ENCODE measurements at places on chromosomes 4 and X. TPM values are rescaled to one million over a fixed set of nuclear protein-coding genes. Genes with fewer than 3 reads are reported as not detected.

GRCh38 chr4:122003335-122003734 is 51.5 kb upstream of the TRPC3 start:
- H3K4me1 ChIP-seq: no peaks in the 10 kb centered on the region
- H3K4me3 ChIP-seq: no peak overlapping the region
- DNase-seq: no peak
- no peaks in the 10 kb centered on the region for H3K27me3 ChIP-seq
- no peaks in the 10 kb centered on the region for H3K36me3 ChIP-seq

GALNT7 gene
- total RNA-seq: 2.8 TPM

GRCh38 chr4:147325571-147325981 is 155.3 kb upstream of the EDNRA start:
- no peaks in the 10 kb centered on the region for H3K27me3 ChIP-seq
- no peaks in the 10 kb centered on the region for H3K36me3 ChIP-seq
- DNase-seq: no peak
- no peak overlapping the region for H3K4me3 ChIP-seq
- H3K27ac ChIP-seq: no peak overlapping the region

DNA sequence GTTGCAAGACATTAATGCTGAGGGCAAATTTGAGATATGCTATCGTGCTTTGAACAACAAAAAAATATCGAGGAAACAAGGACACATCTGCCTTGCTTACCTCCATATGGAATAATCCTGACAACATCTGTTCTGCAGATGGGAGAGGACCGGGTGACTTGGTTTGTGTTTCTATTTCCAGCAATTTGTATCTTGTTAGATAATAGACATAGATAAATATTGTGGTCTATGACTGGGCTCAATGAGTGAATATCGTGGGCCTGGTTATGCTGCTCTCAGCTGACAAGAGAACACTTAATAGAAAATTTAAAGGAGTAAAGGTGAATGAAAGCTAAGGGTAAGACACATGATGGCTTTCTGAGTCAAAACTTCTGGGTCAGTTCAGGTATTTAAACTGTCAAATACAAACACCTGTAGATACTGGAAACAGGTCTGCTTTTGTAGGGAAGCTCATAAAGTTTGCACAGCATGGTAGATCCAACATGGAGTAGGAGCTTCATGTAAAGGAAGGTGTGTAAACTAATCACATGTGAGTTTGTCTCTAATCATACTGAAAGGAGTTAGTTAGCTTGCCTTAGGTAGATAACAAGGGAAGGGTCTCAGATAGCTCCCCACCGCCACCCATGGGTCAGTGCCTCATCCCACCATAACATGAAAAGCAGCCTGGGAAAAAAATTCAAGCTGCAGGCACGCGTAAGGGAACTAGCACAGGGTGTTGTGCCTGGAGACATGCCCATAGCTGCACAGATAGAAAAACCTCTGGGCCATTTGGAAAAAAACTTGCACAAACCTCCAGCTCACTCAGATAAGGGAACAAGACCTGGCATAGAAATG is 904.1 kb upstream of the EPHA5 start:
- no peak overlapping the region for H3K4me3 ChIP-seq
- no peak for DNase-seq
- H3K27ac ChIP-seq: no peak overlapping the region
- H3K27me3 ChIP-seq: no peaks in the 10 kb centered on the region
- H3K4me1 ChIP-seq: no peaks in the 10 kb centered on the region

AKAP14 gene
- total RNA-seq: not detected

PNMA6A gene
- not detected for total RNA-seq

GRCh38 chr4:163157157-163157556 is 9.5 kb downstream of the NAF1 start:
- no peak for DNase-seq
- H3K4me1 ChIP-seq: peaks cover 19% of the 10 kb centered on the region
- H3K36me3 ChIP-seq: no peaks in the 10 kb centered on the region
- no peaks in the 10 kb centered on the region for H3K27me3 ChIP-seq

DNA sequence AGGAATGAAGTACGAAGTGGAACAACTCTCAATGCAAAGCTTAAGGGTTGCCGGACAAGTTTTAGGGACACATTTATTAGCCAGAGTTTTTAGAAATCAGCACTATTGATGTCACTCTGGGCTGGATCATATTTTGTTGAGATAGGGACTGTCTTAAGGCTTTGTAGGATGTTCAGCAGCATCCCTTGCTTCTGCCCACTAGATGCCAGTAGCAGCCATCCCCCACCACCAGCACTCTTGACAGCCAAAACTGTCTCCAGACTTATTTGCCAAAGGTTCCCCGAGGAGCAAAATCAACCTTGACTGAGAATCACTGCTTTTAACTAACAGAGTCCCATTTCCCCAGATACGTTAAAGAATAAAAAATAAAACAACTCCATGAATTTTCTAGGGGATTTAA is 1497.3 kb downstream of the STIM2 start:
- no peak overlapping the region for H3K27ac ChIP-seq
- H3K27me3 ChIP-seq: no peaks in the 10 kb centered on the region
- no peak overlapping the region for H3K4me3 ChIP-seq
- DNase-seq: no peak

DNA sequence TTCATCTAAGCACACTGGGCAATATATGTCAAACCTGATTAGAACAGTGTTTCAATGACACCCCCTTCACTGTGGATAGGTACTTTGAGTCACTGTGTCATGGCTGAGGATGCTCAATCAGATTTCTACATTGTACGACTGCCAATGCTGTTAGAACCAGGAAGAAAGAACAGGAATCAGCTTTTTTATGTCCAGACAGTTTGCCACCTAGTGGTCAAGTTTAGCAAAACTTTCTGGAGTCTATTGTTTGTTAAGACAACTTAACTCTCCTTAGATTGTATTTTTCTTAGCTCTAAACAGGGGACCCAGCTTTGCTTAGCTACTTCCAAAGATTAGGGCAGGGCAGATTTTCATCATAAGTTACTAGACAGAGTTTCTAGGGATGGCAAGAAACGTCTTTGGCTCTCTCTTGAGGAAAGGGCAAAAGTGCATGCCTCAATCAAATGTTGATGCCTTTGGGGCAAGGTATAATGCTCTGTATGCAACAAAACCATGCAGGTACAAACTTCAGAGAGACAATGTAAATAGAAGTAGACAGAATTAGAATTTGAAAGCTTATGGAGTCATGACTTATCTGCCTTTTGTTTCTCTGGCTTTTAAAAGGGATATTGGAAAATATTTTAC is 40.5 kb upstream of the BMP3 start:
- DNase-seq: no peak
- no peaks in the 10 kb centered on the region for H3K4me1 ChIP-seq
- no peak overlapping the region for H3K4me3 ChIP-seq
- no peaks in the 10 kb centered on the region for H3K36me3 ChIP-seq

ARMCX1 gene
- total RNA-seq: 8.3 TPM

DNA sequence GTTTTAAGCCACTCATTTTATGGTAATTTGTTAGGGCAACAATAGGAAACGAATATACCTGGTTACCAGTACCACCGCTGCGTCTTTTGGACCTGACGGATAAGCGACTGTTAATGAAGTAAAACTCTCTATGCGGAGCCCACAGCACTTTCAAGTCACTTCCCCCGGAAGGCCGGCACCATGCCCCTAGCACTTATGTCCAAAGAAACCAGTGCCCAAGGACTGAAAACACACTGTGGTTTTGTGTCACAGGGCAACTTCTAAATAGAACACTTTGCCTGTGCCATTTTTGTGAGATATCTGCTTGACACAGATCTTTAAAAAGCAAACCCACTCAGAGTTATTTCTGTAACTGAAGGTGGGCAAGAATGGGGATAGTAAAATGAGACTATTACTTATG is 22.7 kb downstream of the SH3KBP1 start:
- H3K36me3 ChIP-seq: no peaks in the 10 kb centered on the region
- H3K27me3 ChIP-seq: no peaks in the 10 kb centered on the region
- DNase-seq: no peak
- no peak overlapping the region for H3K27ac ChIP-seq
- H3K4me1 ChIP-seq: no peaks in the 10 kb centered on the region
- no peak overlapping the region for H3K4me3 ChIP-seq

LPAR4 gene
- not detected for total RNA-seq

GRCh38 chrX:149938881-149939654 is 777 bp upstream of the EOLA2 start:
- DNase-seq: peak; percentile 91
- H3K27me3 ChIP-seq: no peaks in the 10 kb centered on the region
- H3K27ac ChIP-seq: peak overlapping the region; percentile 93
- H3K4me1 ChIP-seq: peaks cover 6% of the 10 kb centered on the region
- H3K4me3 ChIP-seq: peak overlapping the region; percentile 77
- no peaks in the 10 kb centered on the region for H3K36me3 ChIP-seq

- no peaks in the 10 kb centered on the region for H3K4me1 ChIP-seq
- H3K36me3 ChIP-seq: no peaks in the 10 kb centered on the region
- DNase-seq: no peak
- H3K27me3 ChIP-seq: no peaks in the 10 kb centered on the region
Measured at GRCh38 chrX:149021159-149021558, 483.9 kb downstream of the IDS start.

DNA sequence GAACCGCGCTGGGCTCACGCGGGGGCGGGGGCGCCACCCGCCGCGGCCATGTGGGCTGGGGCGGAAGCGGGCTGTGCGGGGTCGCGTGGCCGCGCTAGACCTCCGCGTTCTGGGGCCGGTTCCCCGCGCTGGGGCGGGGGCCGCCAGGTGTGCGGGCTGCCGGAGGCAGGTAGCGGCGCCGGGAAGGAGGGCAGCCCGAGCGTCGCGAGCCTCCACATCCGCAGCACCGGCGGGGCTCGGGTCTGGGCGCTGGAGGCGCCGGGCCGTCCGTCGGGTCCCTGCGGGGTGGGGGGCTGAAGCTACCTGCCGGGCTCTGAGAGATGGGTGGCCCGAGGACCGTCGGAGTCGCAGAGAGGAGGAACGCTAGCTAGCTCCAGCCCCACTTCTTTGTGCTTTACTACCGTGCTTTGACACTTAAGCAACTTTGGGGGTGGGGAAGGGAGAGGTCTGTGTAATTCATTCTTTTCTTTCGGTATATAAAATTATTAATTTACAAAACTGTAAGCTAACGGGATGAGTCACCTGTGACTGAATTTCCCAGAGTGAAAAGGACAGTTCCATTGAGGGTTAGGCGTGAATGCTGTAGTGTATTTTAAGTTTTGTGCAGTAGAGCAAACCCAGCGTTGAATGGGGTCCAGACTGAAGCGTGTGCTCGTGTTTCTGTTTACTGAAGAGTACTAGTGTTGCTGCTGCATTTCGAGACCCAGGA is 689 bp downstream of the METAP1 start:
- H3K4me3 ChIP-seq: peak overlapping the region; percentile 91
- no peaks in the 10 kb centered on the region for H3K27me3 ChIP-seq
- no peaks in the 10 kb centered on the region for H3K36me3 ChIP-seq

INTS12 gene
- 27.3 TPM for total RNA-seq

GRCh38 chrX:153953342-153953830 is 8.9 kb upstream of the RENBP start:
- no peaks in the 10 kb centered on the region for H3K27me3 ChIP-seq
- no peaks in the 10 kb centered on the region for H3K36me3 ChIP-seq
- H3K27ac ChIP-seq: peak overlapping the region; percentile 59
- peak; percentile 60 for DNase-seq
- H3K4me3 ChIP-seq: no peak overlapping the region

DNA sequence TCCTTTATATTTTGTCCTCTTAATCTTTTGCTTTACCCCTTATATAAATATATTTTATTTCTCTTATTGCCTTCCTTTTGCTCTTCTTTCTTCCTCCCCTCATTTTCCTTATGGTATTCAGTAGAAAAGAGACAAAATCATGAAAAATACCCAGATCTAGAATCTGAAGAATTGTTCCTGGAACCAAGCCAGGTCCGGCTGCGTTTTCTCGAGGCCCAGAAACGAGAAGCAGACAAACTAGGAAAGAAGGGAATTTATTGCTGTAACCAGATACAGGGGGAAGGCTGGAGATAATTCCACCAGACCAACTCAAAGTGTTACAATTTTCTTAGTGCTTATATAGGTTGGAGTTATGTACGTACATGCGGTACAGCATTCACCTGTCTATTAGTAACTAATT is 328.7 kb downstream of the GABRG1 start:
- H3K27ac ChIP-seq: no peak overlapping the region
- no peaks in the 10 kb centered on the region for H3K36me3 ChIP-seq
- DNase-seq: no peak
- H3K27me3 ChIP-seq: no peaks in the 10 kb centered on the region
- H3K4me3 ChIP-seq: no peak overlapping the region

ARMCX6 gene
- total RNA-seq: 6.0 TPM

HPGDS gene
- not detected for total RNA-seq

- H3K4me3 ChIP-seq: no peak overlapping the region
- H3K27ac ChIP-seq: no peak overlapping the region
- no peaks in the 10 kb centered on the region for H3K27me3 ChIP-seq
- no peaks in the 10 kb centered on the region for H3K36me3 ChIP-seq
Measured at GRCh38 chr4:85128246-85129204, 162.0 kb upstream of the WDFY3 start.

DNA sequence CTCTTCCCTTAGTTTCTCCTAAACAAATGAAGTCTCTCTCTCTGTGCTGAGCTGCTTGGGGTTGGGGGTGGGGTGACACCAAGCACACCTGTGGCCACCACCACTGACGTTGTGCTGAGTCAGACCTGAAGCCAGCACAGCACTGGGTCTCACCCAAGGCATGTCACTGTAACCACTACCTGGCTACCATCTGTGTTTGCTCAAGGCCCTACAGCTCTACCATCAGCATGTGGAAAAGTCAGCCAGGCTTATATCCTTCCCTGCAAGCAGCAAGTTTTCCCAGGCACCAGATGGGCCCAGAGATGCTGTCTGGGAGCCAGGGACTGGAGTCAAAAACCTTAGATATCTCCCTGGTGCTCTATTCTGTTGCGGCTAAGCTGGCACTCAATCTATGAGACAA is 6.9 kb downstream of the CXCL10 start:
- no peak for DNase-seq
- no peaks in the 10 kb centered on the region for H3K4me1 ChIP-seq
- no peak overlapping the region for H3K27ac ChIP-seq

DNA sequence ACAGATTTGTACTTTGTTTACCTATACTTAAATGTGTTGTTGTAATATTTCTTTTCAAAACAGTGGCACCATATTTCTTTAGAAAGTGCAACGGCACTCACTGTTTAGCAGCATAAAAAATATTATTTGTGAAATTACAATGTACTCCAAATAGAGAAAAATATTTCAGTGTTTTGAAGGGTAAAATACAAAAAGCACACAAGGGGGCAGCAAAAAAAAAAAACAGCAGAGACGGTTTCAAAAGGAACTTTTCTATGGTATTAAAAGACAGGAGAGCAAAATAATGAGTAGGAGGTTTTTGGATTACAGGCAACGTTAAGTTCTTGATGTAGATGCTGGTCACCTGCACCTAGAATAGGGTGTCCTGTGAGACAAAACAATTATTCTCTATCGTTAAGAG is 2.0 kb downstream of the NUDT11 start:
- peaks cover 33% of the 10 kb centered on the region for H3K27me3 ChIP-seq
- no peaks in the 10 kb centered on the region for H3K4me1 ChIP-seq
- no peak for DNase-seq

- no peaks in the 10 kb centered on the region for H3K27me3 ChIP-seq
- no peaks in the 10 kb centered on the region for H3K4me1 ChIP-seq
- DNase-seq: no peak
- no peak overlapping the region for H3K4me3 ChIP-seq
- H3K27ac ChIP-seq: no peak overlapping the region
Measured at GRCh38 chr4:125484912-125485311, 170.2 kb downstream of the FAT4 start.

Data from gastrocnemius medialis (tissue), 4 donors.